ENCODE measurements at places on chromosomes 16 and 17.

DNA sequence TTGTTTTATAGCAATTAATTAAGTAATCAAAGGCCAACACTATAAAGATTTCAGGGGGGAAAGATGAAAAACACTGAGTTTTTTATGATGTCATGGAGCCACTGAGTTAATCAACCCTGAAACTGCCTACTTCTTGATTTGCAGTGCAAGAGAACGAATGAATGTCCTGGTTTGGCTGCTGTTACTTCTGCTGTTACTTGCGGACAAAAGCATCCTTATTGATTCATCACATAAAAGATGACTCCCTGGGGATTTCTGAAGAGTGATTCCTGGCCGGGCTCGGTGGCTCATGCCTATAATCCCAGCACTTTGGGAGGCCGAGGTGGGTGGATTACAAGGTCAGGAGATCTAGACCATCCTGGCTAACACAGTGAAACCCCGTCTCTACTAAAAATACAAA, 10.9 kb upstream of the SPNS3 start:
- no peak for DNase-seq

GRCh38 chr16:89106533-89107202, 13.0 kb downstream of the ACSF3 start:
- no peak for DNase-seq

GRCh38 chr17:57046749-57047148, 38.3 kb upstream of the AKAP1 start:
- DNase-seq = no peak

DNA sequence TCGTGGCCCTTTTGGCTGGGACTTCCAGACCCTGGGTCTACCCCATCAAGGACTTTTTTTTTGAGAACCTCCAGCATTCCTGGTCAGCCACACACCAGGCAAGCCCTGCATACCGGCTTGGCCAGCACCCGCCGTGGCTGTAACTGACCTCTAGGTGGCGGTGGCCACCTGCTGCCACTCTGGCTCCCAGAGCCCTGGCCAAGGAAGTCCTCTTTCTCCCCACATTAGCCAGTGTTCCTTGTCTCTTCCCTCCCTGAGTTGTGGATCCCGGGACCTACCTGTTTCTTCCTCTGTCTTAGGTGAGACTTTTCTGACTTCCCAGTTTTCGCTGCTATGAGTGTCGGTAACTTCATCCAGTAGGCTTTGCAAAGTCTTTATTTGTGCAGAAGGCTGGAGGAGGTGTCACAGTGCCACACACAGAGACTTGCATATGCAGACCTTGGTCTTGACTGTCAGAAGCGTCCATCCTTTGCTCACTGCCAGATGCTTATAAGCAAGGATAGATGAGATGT, 348.3 kb downstream of the CPPED1 start:
- DNase-seq = peak; percentile 53

- DNase-seq = no peak
Measured at GRCh38 chr17:36616061-36617029, 15.0 kb downstream of the MRM1 start.

- DNase-seq = peak; percentile 76
Measured at GRCh38 chr17:7440113-7440833, 961 bp downstream of the FGF11 start.

DNA sequence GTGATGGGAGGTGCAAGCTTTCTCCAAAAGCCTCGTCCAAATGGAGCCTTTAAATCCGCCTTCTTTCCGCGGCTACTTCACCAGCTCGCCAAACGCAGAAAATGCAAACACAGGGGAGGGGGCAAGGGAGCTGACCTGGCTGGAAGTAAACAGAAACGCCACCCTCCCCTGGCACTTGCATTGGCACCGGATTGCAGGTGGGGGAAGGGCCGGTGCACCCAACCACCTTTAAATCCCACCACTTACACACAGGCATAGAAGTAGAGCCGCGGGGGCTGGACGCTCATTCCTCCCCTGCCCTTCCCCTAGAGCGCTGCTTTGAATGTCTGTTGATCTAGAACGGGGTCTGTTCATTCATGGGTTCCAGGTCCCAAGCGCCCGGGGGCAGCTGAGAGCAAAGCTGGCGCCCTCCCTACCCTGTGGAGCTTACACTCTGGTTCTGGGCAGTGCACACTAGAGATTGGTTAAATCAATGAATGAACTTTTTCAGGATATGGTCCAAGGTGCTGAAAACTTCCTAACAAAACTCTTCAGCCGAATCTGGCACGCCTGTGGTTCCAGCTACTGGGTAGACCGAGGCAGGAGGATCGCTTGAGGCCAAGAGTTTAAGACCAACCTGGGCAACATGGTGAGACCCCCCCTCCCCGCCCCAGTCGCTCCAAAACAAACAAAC, 920 bp upstream of the ZCCHC14 start:
- DNase-seq = no peak

DNA sequence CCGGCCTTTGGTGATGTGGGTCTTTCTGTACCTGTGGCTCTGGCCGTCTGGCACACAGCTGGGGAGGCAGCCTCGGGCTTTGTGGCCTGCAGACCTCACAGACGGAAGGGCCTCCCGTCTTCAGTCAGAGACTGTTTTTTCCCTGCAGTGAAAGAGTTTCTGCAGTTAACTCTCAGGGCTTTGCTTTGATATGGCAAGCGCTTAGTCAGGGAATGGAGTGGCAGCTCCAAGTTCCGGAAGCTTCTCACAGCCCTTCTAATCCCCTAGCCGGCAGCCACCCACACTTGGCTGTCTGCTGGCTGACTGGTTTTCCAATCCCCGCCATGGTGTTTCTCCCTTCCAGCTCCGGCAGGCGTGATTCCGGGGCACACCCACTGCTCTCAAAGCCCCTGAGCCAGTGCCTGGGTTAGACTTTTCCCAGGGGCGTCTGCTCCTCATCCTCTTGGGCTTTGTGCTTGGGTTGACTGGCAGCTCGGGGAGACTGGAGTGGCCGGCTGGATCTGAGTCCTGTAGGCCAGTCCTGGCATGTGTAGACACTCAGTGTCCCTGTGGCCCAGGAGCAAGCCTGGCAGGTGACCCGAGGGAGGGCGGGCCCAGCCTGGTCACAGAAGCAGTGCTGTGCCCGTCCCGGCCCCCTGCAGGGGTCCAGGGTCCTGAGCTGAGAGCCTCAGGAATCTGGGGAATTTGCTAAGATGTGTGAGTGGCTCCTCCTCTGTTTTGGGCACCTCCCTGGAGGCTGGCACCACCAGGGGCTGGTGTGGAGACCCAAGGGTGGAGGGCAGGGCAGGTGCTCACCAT, 29.9 kb downstream of the BAIAP2 start:
- no peak for DNase-seq

DNA sequence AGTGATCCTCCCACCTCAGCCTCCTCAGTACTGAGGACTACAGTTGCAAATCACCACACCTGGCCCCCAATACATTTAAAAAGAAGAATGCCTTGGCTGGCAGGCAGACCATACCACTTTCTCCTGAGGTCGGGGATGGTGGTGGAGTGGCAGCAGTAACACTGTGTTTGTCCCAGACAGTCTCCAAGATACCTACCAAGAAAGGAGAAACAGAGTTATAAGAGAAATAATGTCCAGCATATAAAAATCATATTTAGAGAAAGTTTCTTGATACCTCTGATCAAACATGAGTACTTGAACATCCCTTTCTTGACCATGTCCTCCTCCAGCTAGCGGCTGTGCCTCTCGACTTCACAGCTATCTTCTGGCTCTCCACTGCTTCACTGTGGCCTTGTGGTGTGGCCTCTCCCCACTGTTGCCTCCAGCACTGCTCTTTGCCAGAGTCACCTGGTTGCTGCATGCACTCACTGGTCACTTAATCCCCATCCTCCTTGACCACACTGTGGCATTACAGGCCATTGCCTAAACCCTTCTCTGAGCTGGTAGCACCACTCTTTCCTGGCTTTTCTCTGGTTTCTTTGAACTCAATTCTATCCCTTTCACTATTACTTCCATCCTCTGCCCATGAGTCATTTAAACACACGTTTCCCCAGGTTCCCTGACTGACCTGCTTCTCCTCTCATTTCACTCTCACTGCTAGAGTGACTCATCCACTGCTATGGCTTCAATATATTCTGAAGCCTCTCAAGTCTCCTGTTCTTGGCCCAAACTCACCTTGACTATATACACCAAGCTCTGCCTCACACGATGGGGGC, 45.2 kb downstream of the XPO6 start:
- DNase-seq = no peak

DNA sequence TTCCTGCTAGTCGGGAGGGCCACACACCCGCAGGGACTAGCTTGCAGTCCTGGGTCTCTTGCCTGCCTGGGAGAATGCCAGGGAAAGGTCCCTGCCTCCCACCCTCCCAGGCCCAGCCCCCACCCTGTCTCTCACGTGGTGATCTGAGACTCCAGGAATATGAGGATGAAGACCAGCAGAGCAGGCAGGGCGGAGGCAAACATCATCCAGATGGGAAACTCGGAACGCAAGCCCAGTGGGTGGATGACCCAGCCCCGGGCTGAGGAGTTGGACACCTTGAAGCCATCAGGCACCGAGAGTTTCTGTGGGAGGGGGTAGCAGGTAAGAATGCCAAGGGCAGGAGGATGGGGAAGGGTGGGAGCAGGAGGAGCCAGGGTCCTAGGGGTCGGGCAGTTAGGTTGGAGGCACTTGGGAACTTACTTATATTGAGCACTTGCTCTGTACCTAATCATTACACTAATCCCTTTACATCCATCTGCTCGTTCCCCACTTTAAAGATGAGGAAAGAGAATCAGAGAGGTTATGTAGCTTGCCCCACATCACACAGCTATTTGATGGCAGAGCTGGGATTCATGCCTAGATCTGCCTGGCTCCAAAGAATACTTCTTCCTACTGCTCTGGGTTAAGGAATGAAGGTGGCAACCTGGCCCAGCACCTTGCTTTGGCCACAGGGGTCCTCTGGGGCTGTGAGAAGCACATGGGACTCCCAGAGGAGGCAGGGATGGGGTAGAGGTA, 13.4 kb downstream of the SLC4A1 start:
- DNase-seq = no peak

GRCh38 chr16:28001642-28002041, 61.9 kb downstream of the GSG1L start:
- DNase-seq = no peak

GRCh38 chr17:49401971-49402611, 12.6 kb downstream of the PHB1 start:
- no peak for DNase-seq

DNA sequence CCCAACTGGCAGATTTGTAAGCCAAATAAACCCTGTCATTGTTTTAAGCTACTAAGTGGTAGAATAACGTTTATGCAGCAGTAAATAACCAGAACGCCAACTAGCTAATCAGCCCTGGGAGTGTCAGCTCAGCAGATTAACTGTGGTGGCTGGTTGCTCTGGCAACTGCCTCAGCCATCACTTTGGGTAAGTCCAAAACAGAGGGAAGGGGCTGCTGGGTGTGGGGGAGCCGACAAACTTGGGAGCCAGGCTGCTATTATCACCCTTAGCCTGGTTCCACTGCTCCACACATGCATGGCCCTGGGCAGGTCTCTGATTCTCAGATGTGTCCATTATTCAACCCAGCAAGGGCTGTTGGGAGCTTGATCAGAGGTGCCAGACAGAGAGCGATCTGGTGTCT, 22.2 kb upstream of the RHOT1 start:
- no peak for DNase-seq

DNA sequence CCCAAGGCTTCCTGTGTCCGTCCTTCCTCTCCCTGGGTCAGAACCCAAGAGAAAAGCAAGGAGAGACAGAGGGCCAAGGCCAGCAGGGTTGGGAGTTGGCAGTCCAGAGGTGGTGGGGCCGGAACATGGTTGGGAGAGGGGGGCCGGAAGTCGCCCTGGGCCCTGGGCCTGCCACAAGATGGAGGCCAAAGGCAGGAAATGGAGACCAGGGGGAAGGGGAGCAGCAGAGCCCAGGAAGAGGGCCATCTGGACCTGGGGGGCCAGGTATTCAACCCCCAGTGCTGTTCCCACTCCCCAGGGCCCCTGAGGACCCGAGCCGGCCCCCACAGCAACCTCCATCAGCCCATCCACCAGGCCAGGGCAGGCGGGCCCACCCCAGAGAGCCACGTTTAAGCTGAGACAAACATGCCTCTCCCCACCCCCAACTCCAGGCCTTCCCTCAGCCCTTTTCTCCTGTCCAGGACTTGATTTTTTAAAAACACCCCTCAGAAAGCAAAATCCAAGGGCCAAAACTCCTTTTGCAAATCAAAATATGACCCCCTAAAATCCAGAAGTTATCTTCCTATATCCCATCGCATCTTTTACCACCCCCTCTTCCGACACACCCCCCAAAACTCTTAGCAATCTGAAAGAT, 4.4 kb upstream of the BCL6B start:
- no peak for DNase-seq

- no peak for DNase-seq
Measured at GRCh38 chr16:88691129-88691813, 5.0 kb upstream of the SNAI3 start.

- DNase-seq = no peak
Measured at GRCh38 chr17:19857640-19858039, 10.1 kb downstream of the ULK2 start.

- DNase-seq = no peak
Measured at GRCh38 chr17:64775701-64776570, 113.8 kb upstream of the SMURF2 start.

DNA sequence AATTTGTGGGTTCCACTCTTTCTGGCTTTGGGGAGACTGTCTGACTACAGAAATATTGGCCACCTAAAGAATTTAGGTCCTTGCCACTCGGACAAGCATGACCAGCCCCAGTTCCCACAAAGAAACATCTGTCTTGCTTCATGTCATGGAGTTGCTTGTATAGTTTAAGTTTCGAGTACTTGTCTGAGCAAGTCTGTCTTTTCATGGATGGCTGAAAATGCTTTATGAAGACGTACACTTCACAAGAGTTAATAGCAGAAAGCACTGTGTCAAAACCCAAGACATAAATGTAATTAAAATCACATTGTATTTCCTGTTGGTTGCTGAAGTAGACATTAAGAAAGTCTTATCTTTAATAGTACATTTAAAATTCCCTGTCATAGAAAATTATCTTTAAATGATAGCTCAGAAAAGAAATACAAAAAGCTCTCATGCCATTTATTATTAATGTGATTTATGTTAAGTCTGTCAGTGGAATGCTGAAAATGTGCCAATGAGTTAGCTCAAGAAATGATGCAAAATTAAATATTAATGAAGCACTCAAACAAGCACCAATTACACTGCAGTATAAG, 29.8 kb upstream of the XYLT2 start:
- no peak for DNase-seq

- no peak for DNase-seq
Measured at GRCh38 chr17:9434642-9435057, 141.0 kb downstream of the STX8 start.

- no peak for DNase-seq
Measured at GRCh38 chr16:787978-788398, at the start of gene RPUSD1. Gene RPUSD1, minus strand, starts transcription at chr16:788381. Its CDS starts 644 bp downstream, at chr16:787737.

DNA sequence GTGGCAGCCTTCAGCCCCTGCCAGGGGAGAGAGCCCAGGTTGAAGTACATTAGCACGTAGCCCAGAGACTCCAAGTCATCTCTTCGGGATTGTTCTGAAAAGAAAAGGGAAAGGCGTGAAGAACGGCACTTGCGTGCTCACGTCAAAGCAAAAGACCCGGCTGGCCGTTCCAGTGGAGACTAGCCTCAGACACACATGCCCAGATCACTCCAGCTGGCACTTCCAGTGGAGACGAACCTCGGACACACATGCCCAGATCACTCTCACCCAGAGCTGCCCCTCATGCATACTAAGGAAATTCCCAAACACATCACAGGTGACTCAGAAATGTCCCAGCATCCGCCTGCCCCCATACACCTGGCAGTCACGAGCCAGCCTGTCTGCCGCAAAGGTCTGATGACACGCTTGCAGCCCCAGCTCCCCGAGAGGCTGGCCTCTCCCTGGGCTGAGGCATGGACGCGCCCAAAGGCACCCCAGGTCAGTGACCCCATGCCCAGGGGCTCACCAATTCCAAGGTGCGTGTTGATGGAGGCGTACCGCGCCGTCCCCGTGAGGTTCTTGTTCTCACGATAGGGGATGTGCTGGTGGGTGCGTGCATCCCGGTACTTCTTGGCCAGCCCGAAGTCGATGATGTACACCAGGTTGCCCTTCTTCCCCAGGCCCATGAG, 20.9 kb downstream of the CSNK1D start:
- no peak for DNase-seq

All from GM10248 (cell line).